SW480 (cell line): ENCODE measurements at places on chromosomes 12 and 14.
A peak's percentile ranks its signal among the peaks of the same experiment; 100 is the strongest.

- DNase-seq = peak; percentile 83
These were observed 7.0 kb upstream of the MAP1LC3B2 start for GRCh38 chr12:116551952-116552772.

GRCh38 chr12:78797196-78797931, 67.2 kb upstream of the SYT1 start:
- peak; percentile 81 for DNase-seq

GRCh38 chr12:108468196-108468968, 46.7 kb upstream of the FICD start:
- DNase-seq = peak; percentile 22

DNA sequence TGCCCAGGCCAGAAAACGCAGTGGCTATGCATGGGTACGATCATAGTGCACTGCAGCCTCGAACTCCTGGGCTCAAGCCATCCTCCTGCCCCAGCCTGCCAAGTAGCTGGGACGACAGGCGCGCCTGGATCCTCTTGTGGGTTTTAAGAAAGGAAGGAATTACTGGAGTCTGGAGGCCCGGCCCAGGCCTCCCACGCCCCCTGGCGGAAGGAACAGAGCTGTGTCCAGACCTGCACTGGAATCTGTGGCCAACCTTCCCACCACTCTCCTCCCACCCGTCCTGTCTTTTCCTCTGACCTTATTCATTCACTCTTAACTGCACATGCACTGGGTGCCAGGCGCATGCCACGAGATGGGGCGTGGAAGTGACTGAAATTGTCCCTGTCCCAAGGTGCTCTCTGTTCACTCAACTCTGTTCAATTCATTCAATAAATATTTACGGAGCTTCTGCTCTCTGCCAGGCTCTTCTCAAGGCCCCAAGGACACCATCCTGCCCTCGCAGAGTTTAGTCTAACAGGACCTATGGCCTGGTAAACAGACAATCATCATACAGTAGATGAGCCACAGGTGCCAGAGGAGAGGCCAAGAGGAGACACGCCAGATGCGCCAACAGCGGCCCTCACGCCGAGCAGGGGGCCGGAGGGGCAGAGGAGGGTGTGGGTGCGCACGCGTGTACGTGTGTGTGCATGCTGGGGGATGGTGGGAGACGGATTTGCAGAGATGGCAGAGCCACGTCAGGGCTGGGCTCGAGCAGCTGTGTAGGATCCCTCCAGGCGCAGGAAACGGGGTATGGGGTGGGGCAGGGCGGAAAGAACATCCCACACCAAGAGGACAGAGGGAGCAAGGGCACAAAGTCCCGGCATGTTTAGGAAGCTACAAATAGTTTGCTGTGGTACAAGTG, 13.7 kb upstream of the TMEM106C start:
- peak; percentile 79 for DNase-seq

GRCh38 chr14:95835121-95835730, 41.4 kb upstream of the TUNAR start:
- peak; percentile 54 for DNase-seq

- no peak for DNase-seq
These were observed 465.3 kb upstream of the RGS6 start for GRCh38 chr14:71466946-71467345.

- peak; percentile 63 for DNase-seq
These were observed 2.4 kb downstream of the E2F7 start for GRCh38 chr12:77062846-77063461.

GRCh38 chr14:96502621-96503305, 581 bp downstream of the PAPOLA start:
- peak; percentile 35 for DNase-seq

DNA sequence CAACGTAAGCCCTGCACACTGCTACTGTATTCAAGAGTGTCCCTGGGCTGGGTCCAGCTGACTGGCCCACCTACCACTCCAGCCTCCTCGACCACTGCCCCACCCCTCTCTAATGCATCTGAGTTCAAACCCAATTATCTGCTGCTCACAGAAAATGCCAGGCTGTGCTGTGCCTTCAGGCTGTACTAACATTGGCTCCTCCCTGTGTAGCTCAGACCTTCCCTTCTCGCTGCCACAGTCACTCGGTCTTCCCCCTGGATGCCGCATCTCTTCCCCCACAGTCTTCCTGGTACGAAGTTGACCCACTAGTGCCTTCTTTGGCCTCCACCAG, 12.1 kb downstream of the FICD start:
- DNase-seq = no peak

GRCh38 chr14:64706593-64707193, 2.5 kb downstream of the PLEKHG3 start:
- DNase-seq = no peak

- DNase-seq = peak; percentile 82
These were observed at the start of gene TMEM30B for GRCh38 chr14:61281186-61281947. TMEM30B (minus strand) TSS chr14:61281338; CDS start chr14:61281147, 191 bp downstream.

DNA sequence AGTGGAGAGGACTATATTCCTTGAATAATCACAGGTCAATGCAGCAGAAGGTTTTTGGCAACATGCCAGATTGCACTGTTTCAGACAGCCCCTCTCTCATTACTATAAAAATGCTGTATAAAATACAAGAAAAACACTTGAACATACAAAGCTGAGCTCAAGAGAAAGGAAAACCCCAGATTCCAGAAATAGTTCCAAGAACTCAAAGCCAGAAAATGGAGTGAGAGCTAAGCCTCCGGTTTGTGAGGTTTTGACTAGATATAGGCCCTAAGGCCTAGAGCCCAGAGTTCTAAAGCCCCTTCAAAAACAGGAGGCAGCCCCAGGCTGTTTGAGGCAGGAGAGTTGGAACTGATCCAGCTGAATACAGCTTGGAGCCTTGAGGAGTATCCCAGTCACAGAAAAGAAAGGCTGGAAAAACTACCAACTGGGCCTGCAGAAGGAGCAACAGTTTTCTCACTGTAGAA, 29.4 kb upstream of the ACTN1 start:
- no peak for DNase-seq

GRCh38 chr12:126937431-126937830, 1329.5 kb upstream of the TMEM132C start:
- no peak for DNase-seq

- DNase-seq = peak; percentile 45
These were observed 246.0 kb downstream of the ZFP36L1 start for GRCh38 chr14:68546839-68547238.

DNA sequence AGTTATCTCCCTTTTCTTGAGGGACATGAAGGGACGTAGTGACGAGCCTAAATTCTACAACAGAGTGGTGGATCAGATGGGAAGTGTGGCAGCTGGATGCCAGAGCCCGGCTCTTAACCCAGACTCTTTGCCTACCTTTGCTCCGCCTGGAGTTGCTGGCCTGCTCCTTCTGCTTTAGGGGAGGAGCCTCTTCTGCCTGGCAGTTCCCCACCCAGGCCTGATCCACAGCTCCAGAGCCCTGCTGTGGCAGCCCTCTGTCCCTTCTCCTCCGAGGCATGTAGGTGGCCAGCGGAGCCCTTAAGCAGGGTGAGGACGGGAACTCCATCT, 2.3 kb upstream of the PRPH start:
- no peak for DNase-seq

DNA sequence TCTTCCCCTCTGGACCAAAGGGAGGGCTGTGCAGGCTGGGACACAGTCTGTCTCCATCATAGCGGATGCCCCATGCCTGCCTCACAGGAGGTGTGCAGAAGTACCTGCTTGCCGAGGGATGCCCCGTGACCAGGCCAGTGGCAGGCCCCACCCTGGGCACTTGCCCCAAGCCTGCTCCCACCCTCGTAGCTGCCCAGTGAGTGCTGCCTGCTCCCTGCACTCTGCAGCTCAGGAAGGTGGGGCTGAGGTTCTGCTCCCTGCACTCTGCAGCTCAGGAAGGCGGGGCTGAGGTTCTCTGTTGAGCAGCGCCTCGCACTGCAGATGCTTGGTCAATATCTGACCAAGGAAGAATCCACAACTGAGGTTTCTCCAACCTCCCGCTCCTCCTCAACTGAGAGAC, 6.9 kb downstream of the MMAB start:
- no peak for DNase-seq

DNA sequence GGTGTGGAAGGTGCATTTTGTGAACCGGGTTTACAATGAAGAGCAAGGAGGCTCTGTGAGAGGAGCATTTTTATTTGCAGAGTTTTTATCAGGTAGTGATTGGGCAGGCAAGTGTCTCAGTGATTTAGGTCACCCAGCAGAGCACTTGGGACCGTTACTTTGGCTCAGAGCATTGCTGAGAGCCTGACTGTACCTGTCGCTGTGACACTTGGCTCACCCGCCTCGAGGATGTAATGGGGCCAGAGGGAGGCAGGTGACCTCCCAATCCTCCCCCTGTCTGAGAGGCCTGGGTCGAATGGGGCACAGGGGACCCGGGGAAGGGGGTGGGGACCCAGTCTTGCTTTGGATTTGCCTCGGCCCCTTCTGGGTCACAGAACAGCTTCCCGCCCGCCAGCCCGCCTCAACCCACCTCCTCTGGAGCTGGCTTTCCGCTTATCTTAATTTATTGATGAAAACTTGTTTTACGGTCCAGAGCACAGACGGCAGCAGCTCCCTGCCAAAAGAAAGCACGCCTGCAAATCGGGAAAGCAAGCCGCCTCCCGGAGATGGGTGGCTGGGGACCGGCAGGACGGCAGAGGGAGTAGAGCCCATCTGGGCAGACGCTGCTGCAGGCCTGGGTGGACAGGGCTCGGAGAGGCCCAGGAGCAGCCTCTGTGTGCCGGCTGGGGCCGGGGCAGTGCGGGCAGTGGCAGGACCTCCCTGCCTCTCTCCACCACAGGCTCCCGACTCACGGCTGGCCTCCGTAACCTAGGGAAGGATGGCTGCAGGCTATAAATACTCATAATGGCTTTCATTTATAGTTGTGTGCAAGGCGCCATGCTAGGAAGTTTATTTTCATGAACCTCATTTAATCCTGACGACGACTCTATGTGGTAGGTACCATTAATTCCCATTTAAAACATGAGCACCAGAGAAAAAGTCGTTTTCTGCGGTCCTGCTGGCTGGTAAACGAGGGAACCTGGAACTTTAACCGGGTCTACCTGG, 187.1 kb downstream of the TSPAN9 start:
- no peak for DNase-seq

- no peak for DNase-seq
These were observed 384.2 kb downstream of the GRIN2B start for GRCh38 chr12:13597166-13597565.

DNA sequence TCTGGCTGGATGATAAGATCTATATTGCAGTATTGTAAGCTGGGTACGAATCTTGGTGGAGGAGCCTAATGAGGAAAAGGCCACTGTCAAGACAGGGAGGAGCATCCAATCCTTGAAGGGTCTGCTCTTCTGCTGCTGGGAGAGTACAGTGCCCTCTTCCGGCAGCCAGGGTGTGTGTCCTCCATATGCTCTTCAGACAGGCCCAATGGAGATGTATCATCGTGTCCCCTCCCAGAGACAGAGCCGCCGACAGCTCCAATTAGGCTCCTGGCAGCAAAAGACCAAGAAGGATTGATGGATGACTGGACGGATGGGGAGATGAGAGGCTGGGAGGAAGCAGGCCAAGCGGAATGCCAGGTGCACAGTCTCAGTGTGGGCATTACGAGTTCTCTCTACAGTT, 51.6 kb upstream of the PIWIL1 start:
- DNase-seq = no peak

DNA sequence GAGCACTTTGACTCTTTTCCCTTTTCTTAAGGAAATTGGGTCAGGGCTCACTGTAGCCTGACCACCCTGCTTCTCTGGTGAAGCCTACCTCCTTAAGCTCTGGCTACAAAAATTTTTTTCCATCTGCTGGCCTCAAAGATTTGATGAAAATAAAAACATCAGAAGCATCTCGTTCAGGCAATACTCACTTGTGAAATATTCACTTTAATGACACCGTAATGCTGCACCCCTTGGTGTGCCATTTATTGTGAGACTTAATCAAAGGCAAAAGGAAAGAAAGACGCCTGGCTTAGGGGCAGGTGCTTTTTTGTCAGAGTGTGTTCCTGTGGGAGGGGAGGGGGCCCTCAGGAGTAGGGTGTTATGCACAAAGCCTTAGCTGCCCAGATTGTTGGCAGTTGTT, 155.0 kb upstream of the TMPO start:
- no peak for DNase-seq

DNA sequence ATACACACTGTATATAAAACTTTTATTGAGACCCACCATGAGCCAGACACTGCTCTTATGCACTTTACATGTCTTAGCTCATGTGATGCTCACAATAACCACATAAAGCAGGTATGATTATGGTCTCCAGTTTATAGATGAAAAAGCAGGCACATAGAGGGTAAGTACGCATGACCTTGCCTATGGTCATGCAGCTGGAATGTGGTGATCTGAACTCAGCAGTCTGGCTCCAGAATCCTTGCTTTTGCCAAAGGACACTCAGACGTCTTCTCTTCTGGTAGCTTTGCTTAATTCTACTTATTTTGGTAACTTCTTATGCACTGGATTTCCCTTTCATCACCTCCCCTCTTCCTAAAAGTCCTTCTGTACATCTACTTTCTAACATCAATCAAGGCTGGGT, 103.3 kb upstream of the CRY1 start:
- DNase-seq = no peak

GRCh38 chr12:113061061-113061694, 4.6 kb downstream of the DTX1 start:
- DNase-seq = no peak

DNA sequence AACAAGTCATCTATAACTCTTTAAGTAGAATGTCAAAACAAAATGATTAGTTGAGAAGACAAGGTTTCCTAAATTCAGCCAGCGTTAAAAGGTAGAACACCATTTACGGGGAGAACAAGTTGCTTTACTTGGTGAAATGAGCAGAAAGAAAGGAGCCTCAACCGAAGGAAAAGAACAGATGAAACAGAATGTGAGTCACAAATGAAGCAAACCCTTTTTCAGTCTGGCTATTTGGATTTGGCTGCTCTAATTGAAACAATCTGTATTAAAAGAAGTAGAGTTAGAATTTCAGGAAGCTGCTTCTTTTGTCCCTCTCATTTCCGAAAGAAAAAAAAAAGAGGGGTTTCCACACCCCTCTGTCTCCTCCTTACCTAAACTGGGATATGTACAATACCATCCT, 34.6 kb downstream of the CEP128 start:
- DNase-seq = no peak

DNA sequence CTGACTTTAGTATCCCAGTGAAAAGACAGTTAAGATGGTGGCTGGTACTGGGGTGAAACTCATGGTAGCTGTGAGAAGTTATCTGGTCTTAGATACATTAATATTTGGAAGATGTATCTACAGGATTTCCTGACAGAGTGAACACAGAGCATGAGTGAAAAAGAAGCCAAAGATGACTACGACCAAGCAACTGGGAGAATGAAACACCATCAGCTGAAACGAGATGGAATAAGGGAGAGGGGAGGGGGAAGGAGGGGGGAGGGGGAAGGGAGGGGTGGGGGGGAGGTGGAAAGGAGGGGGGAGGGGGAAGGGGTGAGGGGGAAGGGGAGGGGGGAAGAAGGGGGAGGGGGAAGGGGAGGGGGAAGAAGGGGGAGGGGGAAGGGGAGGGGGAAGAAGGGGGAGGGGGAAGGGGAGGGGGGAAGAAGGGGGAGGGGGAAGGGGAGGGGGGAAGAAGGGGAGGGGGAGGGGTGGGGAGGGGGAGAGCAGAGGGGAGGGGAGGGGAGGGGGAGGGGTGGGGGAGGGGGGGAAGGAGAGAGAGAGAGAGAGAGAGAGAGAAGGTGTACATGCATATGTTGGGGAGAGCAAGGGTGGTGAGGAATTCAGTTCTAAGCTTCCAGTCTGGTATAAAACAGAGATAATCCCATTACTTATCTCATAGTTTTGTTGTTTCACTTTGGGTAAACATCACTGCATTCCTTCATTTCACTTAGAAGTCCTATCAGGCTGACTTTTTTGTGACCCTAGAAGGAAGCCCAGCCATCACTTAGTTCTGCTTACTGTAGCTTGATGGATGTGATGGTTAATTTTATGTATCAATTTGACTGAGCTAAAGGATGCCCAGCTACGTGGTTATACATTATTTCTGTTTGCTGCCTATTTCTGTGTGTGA, 73.9 kb downstream of the SPPL3 start:
- DNase-seq = no peak
